CD8-positive, alpha-beta memory T cell (primary cell): ENCODE measurements at places on chromosomes 2 and 18.

GRCh38 chr2:14635391-14635871 is 2.9 kb downstream of the LRATD1 start:
- DNase-seq: no peak
- no peak overlapping the region for H3K4me3 ChIP-seq
- H3K4me1 ChIP-seq: no peaks in the 10 kb centered on the region
- peaks cover 13% of the 10 kb centered on the region for H3K27me3 ChIP-seq
- H3K36me3 ChIP-seq: no peaks in the 10 kb centered on the region

DNA sequence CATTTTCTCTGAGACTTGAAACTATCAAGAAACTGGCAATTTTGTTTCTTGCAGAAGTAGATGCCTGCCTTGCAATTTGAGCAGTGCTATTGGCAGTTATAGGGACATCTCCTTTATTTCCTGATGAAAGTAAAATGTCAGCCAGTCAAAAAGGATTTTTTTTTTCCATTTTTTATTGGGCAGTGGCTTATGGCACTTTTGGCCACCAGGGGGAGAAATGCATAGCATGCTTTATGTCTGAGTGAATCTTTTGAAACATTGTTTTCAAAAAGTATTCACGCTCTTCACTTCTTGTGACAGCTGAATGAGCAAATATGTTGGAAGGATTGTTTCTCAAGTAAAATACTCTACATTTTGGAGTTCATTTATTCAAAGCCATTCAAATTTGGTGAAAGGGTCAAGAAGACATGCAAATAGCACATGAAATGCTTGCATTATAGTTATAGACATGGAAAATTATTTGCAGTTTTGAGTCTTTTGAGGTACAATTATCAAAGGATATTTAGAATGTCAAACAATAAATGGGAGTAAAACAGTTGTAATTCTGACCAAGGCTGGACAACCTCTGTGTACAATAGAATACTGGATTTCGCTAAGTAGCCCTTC is 491.0 kb downstream of the CDH2 start:
- no peak overlapping the region for H3K4me3 ChIP-seq
- no peaks in the 10 kb centered on the region for H3K27me3 ChIP-seq

DNA sequence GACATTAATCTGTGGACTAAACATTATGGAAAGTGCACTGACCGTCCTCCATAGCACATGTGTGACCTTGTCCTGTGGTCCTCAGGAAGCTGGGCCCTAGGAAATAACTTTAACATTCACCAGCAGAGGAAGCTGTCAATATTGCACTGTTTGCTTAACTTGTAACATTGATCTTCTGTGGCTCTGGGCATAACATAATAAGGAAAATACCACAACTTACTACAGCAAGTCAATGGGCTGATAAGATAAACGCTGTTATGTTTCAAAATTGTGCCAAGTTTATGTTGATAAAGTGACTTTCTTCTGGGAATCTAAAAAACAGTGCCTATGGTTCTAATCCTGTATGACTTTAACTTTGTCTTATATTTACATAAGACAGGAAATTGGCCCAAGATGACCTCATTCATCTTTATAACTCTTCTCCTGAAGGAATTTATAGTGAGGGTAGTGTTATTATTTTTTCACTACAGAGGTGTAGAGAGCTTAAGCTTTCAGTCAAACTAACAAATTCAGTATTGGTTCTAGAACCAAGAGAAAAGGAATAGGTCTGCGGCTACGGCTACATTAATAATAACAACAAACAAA is 113.7 kb upstream of the MAP4K3 start:
- DNase-seq: no peak
- no peak overlapping the region for H3K4me3 ChIP-seq
- H3K36me3 ChIP-seq: no peaks in the 10 kb centered on the region
- H3K27me3 ChIP-seq: no peaks in the 10 kb centered on the region
- no peaks in the 10 kb centered on the region for H3K4me1 ChIP-seq

DNA sequence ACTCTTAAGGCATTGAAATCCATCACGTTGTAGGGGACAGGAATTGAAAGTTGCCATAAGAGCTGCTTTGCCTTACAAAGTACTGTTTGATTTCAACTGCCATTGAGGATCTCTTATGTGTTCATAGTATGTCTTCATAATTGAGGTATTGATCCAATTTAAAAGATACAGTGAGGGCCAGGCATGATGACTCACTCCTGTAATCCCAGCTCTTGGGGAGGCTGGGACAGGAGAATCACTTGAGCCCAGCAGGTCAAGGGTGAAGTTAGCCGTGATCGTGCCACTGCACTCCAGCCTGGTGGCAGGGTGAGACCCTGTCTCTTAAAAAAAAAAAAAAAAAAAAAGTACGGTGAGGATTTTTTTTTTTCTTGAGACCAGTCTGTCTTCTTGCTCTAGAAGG is 91.7 kb upstream of the EML6 start:
- no peak overlapping the region for H3K27ac ChIP-seq
- H3K4me3 ChIP-seq: no peak overlapping the region
- no peak for DNase-seq
- H3K36me3 ChIP-seq: peaks cover 74% of the 10 kb centered on the region

DNA sequence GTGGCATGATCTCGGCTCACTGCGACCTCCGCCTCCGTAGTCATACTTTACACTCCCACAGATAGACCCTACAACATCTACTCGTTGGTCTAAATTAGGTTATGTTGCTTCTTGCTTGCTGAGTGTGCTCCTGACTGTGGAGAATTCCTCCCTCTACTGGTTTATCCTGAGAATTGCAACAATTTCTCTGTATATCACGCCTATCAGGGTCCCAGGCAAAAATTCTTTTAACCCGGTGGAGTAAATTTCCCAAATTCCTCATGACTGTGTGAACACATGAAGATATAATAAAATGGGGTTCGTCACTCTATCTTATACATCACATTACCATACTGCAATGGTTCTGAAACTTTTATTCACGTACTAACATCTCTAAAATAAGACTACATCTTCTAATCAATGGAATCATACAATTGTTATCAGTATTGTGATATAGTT is 156.7 kb downstream of the EVA1A start:
- H3K27me3 ChIP-seq: no peaks in the 10 kb centered on the region
- DNase-seq: peak; percentile 17
- no peaks in the 10 kb centered on the region for H3K4me1 ChIP-seq

DNA sequence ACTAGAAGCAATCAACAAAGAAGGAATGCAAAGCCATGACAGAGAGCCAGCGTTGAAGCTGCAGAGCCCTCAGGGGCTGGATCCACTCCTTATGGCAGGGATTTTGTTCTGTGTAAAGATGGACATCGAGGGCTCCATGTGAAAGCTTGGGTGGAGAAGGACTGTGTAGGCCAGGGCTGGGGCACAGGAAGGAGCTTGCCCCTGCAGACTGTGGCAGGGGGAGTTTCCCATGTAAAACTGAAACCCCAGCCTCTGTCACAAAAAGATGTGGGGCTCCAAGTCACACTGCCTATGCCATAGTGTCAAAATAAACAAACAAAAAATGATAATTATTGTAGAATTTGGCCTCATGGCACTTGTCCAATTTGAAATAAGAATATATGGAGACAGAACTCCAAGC is 408.7 kb upstream of the HS6ST1 start:
- H3K36me3 ChIP-seq: no peaks in the 10 kb centered on the region
- H3K4me3 ChIP-seq: no peak overlapping the region
- H3K4me1 ChIP-seq: no peaks in the 10 kb centered on the region
- no peaks in the 10 kb centered on the region for H3K27me3 ChIP-seq
- no peak overlapping the region for H3K27ac ChIP-seq

- H3K27ac ChIP-seq: no peak overlapping the region
- H3K4me3 ChIP-seq: no peak overlapping the region
- no peak for DNase-seq
These were observed 4.9 kb downstream of the KCNE4 start for GRCh38 chr2:223056701-223057418.

DNA sequence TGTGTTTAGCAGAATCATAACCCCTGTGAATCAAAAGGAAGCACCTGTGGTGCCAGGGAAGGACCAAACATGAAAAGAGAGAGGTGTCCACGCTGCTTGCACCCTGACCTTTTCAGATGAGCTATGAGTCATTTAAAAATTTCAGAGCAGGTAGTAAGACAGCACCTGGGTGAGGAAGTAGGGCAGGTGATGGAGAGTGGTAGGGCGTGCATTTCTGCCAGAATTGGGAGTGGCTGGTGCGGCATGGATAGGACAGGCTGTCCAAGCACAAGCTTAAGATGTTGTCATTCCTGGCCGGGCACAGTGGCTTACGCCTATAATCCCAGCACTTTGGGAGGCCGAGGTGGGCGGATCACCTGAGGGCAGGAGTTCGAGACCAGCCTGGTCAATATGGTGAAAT is 36.8 kb downstream of the NPAS2 start:
- no peak for DNase-seq
- no peak overlapping the region for H3K27ac ChIP-seq
- no peaks in the 10 kb centered on the region for H3K4me1 ChIP-seq
- no peaks in the 10 kb centered on the region for H3K36me3 ChIP-seq
- no peak overlapping the region for H3K4me3 ChIP-seq

DNA sequence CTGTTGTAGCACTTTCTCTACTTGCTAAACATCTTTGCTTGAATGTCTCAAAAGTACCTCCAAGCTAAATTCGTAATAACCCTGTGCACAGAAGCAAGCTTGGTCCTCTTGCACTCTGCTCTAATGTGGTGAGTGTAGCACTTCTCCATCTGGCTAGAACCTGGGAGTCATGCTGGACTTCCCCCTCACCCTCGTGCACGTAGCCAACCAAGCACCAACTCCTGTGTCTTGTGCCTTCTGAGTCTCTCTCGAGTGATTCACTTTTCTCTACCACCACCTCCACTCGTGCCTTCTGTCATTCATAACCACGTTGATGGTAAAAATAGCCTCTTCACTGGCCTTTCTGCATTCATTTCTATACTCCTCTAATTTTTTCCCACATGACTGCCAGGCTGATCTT is 91.9 kb upstream of the KCNE4 start:
- no peak for DNase-seq
- no peak overlapping the region for H3K4me3 ChIP-seq
- H3K4me1 ChIP-seq: no peaks in the 10 kb centered on the region
- no peaks in the 10 kb centered on the region for H3K27me3 ChIP-seq
- H3K27ac ChIP-seq: no peak overlapping the region
- no peaks in the 10 kb centered on the region for H3K36me3 ChIP-seq

GRCh38 chr2:235514627-235515363 is 21.0 kb downstream of the AGAP1 start:
- no peaks in the 10 kb centered on the region for H3K36me3 ChIP-seq
- no peak overlapping the region for H3K27ac ChIP-seq
- no peak for DNase-seq
- H3K27me3 ChIP-seq: no peaks in the 10 kb centered on the region
- H3K4me1 ChIP-seq: no peaks in the 10 kb centered on the region

DNA sequence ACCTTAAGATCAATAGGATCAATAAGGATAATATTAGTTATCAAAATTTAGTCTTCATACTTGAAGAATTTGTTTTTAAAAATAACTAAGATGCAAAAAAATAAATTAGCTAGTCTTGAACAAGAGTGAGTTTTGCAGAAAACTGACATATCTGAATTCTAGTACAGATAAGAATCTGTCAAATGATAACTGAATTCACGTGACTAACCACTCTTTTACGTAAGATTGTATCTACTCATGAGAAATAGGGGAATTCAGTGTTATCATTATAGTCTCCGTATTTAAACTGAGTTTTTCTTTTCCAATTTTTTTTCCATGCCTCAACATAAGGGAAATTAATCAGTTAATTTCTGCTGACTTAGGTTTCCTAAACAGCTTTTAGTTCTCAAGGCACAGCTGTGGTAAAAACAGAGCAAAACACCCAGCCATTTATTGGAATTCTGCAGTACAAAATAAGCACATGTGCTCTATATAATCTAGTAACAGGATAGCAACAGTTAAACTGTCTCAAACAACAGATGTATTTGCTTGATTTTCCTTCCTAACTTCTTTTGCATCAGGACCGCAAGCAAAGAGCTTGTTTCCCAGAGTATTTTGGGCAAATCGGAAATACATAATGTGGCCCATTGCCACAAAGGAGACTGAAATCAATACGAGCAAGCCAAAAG is 19.1 kb downstream of the SLC40A1 start:
- no peaks in the 10 kb centered on the region for H3K27me3 ChIP-seq
- peaks cover 4% of the 10 kb centered on the region for H3K4me1 ChIP-seq
- no peak overlapping the region for H3K27ac ChIP-seq
- no peaks in the 10 kb centered on the region for H3K36me3 ChIP-seq
- no peak for DNase-seq
- H3K4me3 ChIP-seq: no peak overlapping the region

DNA sequence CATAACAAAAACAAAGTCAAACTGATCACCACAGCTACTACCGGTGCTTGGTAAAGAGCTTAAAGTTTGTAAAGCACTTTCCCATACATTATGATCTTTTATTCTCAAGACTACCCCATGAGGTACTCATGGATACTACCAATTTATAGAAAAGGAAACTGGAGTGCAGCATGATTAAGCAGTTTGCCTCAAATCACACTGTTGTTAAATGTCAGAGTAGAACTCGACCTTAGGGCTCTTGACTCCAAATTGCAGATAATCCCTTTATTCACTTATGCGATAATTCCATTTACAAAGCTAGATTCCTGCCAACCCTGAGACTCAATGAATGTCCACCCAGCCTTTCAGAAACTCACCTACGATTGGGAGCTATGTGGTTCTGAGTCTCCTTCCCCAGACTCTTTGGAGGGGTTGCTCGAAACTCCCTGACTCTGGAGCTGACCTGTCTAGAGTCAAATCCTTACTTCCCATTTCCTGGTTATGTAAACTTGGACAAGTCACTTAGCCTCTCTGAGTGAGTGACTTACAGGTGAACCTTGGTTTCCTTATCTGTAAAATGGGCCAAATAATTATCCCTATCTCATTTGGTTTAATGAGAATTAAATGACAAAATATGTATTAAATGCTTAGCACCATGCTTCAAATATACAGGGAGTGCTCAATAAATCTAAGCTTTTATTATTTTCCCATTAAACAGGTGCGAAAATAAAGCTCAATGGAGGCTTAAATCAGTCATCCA is 47.4 kb downstream of the PSD4 start:
- no peak for DNase-seq
- no peaks in the 10 kb centered on the region for H3K27me3 ChIP-seq
- H3K4me1 ChIP-seq: peaks cover 9% of the 10 kb centered on the region
- no peak overlapping the region for H3K27ac ChIP-seq

DNA sequence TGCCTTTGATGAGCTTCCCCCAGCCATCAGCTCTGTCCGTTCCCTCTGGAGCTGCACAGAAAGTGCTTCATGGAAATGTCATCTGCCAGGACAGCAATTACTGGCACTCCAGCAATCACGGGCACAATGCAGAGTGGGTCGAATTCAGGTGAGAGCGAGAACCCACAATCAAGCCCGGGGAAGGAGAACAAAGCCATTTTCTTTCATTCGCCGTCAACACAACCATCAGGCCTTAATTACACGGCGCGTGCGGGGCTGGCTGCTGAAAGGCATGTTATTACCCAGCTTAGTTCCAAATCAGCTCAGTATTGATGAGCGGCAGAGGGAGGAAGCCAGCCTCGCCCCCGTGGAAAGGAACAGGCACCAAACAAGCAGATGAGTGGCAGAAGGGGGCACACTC is 143.9 kb downstream of the MYT1L start:
- no peaks in the 10 kb centered on the region for H3K27me3 ChIP-seq
- no peak for DNase-seq
- H3K27ac ChIP-seq: no peak overlapping the region
- H3K4me1 ChIP-seq: no peaks in the 10 kb centered on the region
- no peaks in the 10 kb centered on the region for H3K36me3 ChIP-seq

GRCh38 chr2:9179572-9180201 is 26.9 kb upstream of the ASAP2 start:
- H3K4me1 ChIP-seq: no peaks in the 10 kb centered on the region
- H3K4me3 ChIP-seq: no peak overlapping the region
- no peak for DNase-seq
- no peak overlapping the region for H3K27ac ChIP-seq
- no peaks in the 10 kb centered on the region for H3K27me3 ChIP-seq
